ENCODE measurements at places on chromosomes 1 and 21.

DNA sequence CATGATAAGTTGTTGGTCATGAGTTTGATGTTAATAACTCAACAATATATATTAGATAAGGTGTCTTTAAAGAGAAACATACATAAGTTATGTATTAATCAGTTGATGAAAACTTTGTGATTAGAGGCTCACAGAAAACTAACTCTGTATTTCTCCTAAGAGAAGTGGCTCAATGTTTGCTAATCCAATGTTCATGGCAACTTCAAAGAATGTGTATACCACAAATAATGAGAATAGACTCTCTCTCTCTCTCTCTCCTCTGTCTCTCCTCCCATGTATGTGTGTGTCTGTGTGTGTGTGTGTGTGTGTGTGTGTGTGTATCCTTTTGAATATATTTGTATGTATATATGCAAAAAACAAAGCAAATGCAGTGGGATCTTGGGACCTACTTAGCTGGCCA lies 1304.9 kb downstream of the MRPL39 start:
- DNase-seq = no peak

GRCh38 chr1:151508833-151509232 lies 2.4 kb upstream of the CGN start:
- no peak for DNase-seq

GRCh38 chr1:181313466-181313865 lies 169.9 kb upstream of the CACNA1E start:
- no peak for DNase-seq

- DNase-seq = no peak
Measured at GRCh38 chr1:49424782-49425181, 599.0 kb downstream of the AGBL4 start.

DNA sequence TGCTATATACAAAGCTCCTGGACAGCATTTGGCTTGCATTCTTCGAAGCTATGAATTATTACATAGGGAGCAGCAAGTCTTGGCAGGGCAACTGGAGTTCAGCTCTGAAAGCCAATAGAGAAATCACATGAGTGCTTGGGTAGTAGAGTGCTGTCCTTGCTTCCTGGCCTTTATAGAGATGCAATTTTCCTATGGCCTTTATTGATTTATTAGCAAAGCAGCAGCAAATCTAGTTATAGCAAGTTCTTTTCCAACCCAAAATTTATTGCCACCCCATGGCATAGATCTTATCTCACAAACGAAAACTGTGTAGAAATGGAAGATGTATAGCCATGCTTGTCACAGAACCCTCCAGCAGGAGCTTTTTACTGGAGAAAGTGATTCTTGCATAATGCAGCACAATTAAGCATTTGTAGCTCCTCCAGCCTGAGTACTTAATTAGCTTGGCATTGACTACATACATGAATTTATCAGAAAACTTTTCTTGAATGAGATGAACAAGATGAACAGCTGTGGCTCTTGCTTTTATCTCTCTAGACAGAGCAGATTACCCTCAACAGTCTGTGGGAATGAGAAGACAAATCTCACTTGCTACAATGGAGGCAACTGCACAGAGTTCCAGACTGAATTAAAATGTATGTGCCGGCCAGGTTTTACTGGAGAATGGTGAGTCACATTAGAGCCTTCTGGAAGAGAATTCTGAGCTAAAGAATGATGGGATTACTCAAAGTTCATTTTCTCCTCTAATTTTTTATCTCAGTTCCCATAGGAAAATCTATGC lies 170.1 kb downstream of the CRB1 start:
- no peak for DNase-seq

DNA sequence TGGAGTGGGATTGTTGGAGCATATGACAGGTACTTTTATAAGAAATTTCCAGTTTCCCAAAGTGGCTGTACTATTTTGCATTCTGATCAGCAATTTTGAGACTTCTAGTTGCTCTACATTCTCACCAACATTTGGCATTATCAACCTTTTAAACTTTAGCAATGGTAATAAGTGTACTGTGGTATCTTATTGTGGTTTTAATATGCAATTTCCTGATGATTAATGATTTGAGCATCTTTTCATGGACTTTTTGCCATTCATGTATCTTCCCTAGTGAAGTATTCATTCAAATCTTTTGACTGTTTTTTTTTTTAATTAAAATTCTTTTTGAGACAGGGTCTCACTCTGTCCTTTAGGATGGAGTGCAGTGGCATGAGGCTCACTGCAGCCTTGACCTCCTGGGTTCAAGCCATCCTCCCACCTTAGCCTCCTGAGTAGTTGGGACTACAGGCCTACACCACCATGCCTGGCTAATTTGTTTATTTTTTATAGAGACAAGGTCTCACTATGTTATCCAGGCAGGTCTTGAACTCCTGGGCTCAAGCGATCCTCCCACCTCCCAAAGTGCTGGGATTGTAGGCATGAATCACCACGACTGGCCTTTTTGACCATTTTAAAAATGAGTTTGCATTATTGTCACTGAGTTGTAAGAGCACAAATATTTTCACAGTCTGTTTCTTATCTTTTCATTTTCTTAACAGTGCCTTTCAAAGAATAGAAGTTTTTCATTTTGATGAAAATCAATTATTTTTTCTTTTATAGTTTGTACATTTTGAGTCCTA lies 7.8 kb upstream of the SLC6A9 start:
- no peak for DNase-seq

- DNase-seq = no peak
Measured at GRCh38 chr1:23169727-23170335, 1.2 kb upstream of the LUZP1 start.

DNA sequence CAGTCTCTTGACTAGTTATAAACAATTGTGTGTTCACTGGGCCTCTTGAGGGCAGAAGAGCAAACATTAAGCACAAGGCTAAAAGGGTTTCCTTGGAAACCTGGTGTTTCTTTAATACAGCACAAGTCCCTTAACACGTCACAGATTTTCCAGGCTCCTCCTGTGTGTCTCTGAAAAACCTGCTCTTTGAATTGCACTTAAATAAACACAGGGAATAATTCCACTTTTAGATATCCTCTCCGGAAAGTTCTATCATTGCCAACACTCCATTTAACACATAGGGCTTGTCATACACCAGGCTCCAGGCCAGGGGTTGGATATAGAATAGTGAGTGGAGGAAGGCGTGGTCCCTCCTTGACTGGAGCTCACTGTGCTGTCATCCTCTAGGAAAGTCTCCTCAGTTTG lies 442.6 kb downstream of the DSCAM start:
- peak; percentile 96 for DNase-seq

- DNase-seq = peak; percentile 41
Measured at GRCh38 chr1:47870946-47871676, 126.1 kb downstream of the TRABD2B start.

- DNase-seq = no peak
Measured at GRCh38 chr1:28640766-28641165, 2.1 kb downstream of the TAF12 start.

DNA sequence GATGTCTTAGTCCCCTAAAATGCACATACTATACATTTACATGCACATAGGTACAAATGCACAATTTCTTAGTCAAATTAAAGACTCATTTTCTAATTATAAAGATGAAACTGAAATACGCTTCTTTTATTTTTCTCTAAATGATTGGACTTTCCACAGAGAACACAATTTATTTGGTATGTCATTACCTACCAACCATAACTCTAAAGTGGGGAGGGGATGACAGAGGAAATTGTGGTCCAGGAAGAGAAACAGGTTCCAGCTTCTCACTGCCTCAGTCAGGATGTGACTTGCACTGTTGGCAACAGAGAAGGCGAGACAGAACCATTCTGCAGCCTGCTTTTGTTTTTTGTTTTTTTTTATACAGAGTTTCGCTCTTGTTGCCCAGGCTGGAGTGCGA lies 1189.2 kb downstream of the PLA2G4A start:
- no peak for DNase-seq

GRCh38 chr1:228469413-228470162 lies 17.6 kb upstream of the RNF187 start:
- no peak for DNase-seq

GRCh38 chr1:161351482-161351881 lies 16.2 kb downstream of the CFAP126 start:
- no peak for DNase-seq

- DNase-seq = no peak
Measured at GRCh38 chr1:245338485-245338877, 183.7 kb downstream of the KIF26B start.

GRCh38 chr1:115457289-115457688 lies 119.2 kb upstream of the NGF start:
- DNase-seq = peak; percentile 48

DNA sequence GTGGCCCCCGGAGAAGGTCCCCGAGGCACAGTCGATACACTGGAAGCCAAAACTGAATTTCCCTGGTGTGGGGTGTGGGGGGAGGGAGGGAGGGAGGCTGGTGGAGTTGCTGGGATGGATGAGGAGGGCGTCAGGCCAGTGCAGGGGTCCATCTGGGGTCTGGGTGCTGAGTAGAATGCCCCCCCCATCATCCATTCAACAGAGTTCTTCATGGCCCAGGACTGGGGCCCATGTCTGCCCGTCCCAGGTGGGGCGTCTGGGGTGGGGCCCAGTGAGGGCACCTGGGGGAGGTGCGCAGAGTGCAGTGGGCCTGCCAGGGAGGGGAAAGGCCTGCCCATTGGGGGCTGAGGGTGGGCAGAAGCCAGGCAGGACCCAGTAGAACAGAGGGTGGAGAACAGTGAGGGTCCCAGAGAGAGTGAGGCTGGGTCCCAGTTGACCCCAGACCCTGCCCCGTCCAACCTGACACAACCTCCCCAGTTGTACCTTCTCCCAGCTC lies 1.9 kb downstream of the TNFRSF18 start:
- DNase-seq = no peak

GRCh38 chr1:31705080-31705866 lies 1.5 kb upstream of the COL16A1 start:
- no peak for DNase-seq

DNA sequence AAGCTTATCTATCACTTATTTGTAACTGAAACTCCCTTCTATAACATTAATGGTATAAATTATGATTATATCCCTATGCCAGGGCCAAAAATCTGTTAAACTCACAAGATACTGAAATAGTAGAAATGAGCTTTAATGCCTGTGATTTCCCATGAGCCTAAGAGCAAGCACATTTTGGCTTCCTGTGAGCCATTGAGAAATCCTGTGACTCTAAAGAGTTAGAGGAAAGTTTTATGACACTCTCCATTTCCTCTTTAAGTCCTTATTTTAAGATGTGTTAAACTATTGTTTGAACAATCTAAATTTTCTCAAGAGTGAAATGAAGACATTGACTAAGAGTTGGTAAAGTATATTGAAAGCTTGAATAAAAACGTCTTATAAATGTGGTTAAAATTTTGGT lies 45.6 kb downstream of the SUCO start:
- DNase-seq = no peak

DNA sequence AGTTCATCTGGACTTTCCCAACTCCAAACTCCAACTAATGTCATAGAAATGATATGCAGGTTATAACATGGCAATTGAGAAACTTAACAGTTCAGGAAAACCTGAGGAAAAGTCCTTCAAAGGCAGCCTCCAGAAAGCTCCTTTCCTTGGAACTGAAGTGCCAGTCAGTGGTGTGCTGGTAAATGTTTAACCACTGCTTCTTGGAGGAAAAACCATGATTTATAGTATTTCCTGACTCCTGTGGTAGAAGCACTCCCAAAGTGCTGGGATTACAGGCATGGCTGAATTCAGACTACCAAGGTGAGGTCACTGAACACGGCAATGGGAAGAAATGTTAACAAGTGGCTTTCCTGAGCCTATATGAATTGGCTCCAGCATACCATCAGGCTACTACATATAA lies 26.7 kb upstream of the ZNHIT6 start:
- no peak for DNase-seq

- DNase-seq = peak; percentile 48
Measured at GRCh38 chr1:185627171-185627570, 107.0 kb upstream of the HMCN1 start.

DNA sequence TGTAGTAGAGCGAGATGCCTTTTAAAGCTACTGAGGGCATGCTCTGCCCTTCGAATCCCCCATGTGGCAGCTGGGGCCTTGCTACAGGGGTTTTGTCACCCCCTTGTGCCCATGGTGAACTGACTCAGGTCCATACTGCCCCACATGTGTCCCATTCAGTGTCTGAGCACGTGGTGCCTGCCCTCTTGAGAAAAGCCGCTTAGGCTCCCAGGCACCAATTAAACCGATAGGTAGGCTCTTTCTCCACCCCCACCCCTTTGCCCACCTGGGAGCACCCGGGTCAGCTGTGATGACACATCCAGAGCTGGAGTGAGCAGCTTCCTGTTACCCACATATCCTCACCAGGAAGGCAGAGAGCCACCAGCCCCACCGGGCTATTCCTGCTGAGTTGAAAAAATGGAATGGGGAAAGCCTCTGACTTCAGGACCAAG lies 30.5 kb downstream of the TMCC2 start:
- no peak for DNase-seq

GRCh38 chr1:150961756-150962155 lies 12.9 kb downstream of the CERS2 start:
- no peak for DNase-seq

DNA sequence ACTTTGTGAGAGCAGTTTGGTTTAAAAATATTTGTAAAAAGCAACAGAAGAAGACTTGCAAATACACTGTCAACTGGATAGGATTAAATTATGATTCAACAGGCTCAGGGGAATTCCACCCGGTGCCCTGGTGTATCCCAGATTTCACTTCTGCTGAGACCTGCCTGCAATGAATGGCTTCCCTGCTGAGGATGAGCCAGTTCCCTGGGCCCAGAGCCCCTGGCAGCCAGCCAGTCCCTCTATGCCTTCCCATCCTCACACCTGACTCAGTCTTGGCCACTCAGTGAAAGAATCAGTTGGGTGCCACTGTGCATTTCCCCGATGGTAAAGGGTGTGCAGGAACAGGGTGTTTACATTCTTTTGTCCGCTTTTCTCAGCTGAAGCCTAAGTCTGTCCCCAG lies 64.4 kb downstream of the KCTD3 start:
- DNase-seq = no peak

- DNase-seq = no peak
Measured at GRCh38 chr1:12196641-12197482, 30.1 kb downstream of the TNFRSF1B start.

DNA sequence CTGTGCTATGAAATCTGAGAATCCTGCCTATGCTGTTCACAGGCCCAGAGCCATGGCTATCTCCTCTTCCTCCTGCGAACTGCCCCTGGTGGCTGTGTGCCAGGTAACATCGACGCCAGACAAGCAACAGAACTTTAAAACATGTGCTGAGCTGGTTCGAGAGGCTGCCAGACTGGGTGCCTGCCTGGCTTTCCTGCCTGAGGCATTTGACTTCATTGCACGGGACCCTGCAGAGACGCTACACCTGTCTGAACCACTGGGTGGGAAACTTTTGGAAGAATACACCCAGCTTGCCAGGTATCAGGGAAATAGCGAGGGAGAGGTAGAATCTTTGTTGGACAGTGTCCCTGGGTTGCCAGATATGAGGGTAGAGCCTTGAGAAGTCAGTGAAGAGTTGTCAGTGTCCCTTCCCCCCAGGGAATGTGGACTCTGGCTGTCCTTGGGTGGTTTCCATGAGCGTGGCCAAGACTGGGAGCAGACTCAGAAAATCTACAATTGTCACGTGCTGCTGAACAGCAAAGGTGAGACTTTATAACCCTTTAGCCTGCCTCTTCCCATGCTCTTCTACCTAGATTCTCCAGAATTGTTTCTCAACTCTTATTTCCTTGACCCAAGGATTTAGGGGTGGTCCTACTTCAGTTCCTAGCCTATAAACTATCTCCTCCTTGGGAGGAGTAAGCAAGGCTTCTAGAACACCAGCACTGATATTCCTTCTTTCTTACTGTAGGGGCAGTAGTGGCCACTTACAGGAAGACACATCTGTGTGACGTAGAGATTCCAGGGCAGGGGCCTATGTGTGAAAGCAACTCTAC lies 1.4 kb downstream of the NIT1 start:
- no peak for DNase-seq
